ENCODE measurements at places on chromosomes 12 and 14.

DNA sequence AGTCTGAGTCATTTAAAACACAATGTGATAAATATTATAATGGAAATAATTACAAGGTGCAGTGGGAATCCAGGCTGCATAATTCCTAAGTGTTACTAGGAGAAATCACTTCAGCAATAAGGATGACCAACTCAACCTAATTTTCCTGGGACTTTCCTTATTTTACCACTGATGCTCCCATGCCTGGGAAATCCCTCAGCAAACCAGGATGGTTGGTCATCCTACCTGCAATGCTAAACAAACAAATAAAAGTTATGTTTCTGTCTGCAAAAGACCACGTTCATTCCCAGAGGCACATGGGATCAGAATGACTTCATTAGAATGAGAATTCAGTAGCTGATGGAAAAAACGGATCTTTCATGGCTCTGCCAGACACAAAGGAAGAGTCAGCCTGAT is 130.8 kb upstream of the RAP1B start:
- DNase-seq = no peak

DNA sequence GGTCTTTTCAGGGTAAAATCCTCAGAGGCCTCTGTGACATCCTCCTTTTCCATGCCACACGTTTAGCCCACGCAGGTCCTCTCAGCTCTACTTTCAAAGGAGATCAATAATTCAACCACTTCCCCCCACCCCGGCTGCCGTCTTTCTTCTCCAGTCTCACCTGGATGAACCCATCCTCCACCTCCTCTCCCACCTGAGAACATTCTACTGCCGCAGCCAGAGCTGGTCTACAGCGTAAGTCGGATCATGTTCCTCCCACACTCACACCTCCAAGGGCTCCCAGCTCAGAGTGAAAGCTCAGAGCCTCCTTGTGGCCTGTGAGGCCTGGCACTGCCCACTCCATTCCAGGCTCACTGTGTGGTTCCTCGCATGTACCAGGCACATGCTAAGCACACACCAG is 246.6 kb downstream of the CHST11 start:
- DNase-seq = no peak

GRCh38 chr12:2643576-2644135 is 151.1 kb upstream of the FKBP4 start:
- DNase-seq = no peak

GRCh38 chr12:22282283-22282682 is 52.2 kb downstream of the ST8SIA1 start:
- DNase-seq = no peak

- peak; percentile 13 for DNase-seq
Observed at GRCh38 chr14:34554540-34555250, 15.2 kb upstream of the EAPP start.
